Head of caudate nucleus (tissue), 42 donors: ENCODE measurements at places on chromosomes 1 and 21.

GRCh38 chr1:84701376-84701775 is 11.1 kb upstream of the SSX2IP start:
- DNase-seq, result no peak

- no peak for DNase-seq
Observed at GRCh38 chr1:46642115-46642680, 25.6 kb upstream of the MOB3C start.

- no peak for DNase-seq
Observed at GRCh38 chr1:145692785-145693443, 14.3 kb downstream of the PDZK1 start.

- no peak for DNase-seq
Observed at GRCh38 chr1:227869851-227870305, 54.4 kb downstream of the PRSS38 start.

DNA sequence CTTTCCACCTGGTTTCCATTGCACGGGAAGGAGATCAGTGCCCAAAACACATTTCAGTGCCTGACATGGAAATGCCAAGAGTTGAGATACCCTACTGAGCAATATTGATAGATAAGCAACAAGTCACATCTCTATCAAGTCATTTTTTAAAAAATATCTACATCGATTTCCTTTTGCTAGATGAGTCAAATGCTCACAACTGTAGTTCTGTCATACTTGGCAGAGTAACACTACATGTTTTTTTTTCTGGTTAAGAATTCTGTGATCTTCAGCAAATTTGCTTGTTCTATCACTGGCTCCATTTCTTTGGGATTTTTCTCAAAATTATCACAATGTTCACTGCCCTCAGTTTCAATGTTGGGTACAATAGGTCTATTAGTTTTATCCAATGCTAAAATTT is 145.4 kb downstream of the ZC3H11B start:
- DNase-seq, result no peak

- DNase-seq, result no peak
Observed at GRCh38 chr1:214511639-214511998, 39.8 kb downstream of the PTPN14 start.

GRCh38 chr1:240869071-240869470 is 257.1 kb upstream of the GREM2 start:
- DNase-seq, result peak; percentile 59

- no peak for DNase-seq
Observed at GRCh38 chr1:193553564-193553963, 367.2 kb upstream of the B3GALT2 start.

DNA sequence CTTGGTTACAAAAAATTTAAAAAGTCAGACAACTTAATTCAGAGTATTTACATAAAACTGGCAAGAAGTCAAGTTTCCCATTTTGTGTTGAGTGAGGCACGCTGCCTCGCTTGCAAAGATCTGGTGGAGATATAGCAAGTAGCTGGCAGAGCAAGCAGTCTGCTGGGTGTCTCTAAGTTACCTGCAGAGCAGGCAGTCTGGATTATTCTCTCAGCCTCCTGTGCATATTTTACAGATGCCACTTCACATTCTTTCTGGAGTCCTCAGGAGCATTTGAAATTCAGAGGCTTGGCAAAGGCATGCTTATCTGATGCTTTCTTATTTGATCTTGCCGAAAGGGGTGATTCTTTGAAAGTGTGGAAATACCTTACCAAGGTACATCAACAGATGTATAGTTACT is 640.4 kb upstream of the ADGRL4 start:
- DNase-seq, result no peak

DNA sequence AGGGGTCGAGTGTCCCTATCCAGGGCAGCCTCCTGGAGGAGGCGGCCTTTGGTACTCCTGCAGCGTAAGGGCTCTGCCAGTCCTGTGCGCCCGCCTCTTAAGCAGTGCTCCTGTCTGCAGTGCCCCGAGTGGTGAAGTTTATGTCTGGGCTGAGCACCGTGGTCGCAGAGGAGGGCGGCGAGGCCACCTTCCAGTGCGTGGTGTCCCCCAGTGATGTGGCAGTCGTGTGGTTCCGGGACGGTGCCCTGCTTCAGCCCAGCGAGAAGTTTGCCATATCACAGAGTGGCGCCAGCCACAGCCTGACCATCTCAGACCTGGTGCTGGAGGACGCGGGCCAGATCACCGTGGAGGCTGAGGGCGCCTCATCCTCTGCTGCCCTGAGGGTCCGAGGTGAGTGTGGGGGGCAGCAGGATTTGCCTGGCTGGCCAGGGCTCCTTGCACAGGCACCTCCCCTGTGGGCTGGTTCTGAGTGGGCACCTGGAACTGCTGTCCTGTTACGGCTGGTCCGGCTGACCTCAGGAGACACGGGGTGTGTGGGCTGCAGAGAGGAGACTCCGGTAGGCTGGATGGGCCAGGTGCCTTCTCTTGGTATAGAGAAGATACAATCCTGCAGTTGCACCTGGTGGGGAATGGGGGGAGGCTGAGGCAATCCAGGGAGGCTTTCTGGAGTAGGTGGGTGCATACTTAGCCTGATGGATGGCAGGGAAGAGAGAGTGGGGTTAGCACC is 66.8 kb downstream of the OBSCN start:
- no peak for DNase-seq

GRCh38 chr1:5921129-5921528 is 71.1 kb downstream of the NPHP4 start:
- no peak for DNase-seq

DNA sequence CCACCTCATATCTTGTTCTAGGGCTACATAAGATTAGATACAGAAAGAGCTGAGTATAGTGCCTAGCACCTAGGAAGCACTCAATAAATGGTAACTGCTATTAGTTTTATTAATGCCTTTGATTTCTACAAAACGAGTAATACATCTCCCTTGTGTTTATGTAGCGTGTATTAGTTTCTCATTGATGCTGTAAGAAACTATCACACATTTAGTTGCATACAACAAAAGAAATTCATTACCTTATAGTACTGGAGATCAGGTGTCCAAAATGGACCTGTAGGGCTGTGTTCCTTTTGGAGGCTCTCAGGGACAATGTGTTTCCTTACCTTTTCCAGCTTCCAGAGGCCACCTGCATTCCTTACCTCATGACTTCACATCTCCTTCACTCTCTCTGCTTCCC is 961 bp upstream of the ERO1B start:
- DNase-seq, result no peak

GRCh38 chr1:204791453-204792353 is 79.0 kb upstream of the NFASC start:
- peak; percentile 81 for DNase-seq

DNA sequence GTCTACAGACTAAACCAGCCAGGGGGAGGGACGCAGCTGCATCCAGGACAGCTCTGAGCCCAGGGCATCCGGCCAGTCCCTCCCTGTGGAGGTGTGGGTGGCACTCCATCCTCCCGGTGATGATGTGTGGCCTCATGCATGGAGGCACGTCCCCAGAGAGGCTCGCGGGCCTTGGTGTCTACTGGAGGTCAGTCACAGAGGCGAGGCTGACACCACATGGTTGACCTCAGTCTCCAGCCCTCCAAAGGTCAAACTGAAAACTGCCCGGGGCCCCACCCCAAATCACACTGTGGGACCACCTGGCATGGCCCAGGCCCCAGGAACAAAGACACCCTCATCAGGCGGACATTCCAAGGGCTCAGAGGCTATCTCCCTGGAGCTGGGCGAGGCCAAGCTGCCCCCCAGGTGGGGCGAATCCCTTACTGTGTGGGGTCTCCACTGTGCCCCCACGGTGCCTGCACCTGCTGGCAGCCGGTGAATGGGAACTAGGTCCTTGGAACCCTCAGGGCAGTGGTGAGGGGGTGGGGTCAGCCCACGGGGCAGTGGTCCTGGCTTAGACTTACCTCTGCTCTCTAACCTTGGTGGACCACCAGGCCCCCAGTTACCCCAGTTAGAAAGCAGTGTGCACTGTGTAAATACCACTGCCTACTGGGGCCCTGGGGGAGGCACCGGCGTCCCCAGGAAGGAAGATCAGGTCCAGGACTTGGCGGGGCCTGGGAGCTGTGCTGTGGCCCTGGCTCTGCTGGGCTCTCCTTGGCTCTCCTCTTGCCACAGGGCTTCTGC is 49.1 kb downstream of the TRPM2 start:
- DNase-seq, result no peak

- no peak for DNase-seq
Observed at GRCh38 chr1:172582889-172583288, 49.9 kb downstream of the SUCO start.
